ENCODE measurements at places on chromosomes 4 and X.

- no peak for DNase-seq
Observed at GRCh38 chr4:140603286-140603685, 34.5 kb upstream of the UCP1 start.

DNA sequence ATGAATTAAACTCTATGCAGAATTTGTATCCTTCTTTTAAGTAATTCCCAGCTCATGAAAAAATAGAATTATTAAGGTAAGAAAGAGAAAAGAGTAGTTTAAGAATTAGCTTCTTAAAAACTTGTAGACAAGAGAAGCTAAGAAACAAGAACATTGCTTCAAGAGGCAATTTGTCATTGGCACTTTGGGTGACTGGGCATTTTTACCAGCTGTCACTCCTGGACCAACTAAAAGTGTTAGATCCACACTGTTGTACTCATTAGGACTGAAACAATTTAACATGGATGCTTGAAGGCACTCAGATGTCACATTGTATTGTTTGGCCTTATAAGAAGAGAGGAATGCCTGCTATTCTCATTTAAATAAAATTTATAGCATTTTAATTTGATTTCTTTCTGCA lies 7.4 kb downstream of the COL25A1 start:
- DNase-seq: no peak

DNA sequence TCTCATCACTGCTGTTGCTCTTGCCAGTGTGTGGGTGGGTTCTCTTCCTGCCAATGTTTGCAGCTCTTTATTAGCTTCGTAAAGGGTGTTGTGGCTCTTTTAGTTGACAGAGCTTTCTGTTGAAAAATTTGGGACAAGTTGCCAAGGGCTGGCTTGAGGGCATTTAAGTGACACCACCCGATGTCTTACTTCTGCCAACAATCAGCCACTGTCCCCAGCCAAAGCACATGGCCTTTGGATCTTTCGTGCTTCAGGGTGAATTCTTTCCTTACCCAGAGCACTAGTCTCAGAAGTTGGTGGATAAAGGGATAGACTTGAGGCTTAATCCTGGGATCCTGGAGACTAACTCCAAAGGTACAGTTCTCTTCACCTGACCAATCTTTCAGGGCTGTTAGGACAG lies 113.6 kb downstream of the SOX3 start:
- no peak for DNase-seq

GRCh38 chr4:110849461-110849860 lies 226.6 kb upstream of the PITX2 start:
- DNase-seq: no peak

DNA sequence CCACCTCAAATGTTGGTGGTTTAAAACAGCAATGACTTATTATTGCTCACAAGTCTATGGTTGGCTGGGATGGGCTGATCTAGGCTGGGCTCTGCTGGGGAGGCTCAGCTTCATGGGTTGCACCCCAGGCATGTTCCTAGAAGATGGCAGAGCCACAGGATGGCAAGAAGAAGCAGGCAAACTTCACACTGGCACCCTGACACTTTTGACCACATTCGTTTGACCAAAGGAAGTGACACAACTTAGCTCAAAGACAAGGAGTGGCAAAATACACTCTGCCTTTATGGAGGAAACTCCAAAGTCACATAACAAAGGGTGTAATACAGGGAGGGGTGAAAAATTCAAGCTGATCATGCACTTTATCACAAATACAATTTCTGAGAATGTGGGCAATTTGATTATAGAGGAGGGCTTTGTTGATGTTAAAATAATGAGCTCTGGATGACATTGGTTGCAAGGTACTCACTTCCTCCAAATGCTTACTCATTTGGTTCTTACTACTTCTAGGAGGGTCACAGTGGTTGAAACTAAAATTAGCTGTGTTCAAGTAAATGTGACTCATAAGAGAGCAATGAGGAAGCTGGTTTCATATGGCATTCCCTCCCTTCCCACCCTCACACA lies 249.2 kb upstream of the RPS6KA3 start:
- DNase-seq: no peak

DNA sequence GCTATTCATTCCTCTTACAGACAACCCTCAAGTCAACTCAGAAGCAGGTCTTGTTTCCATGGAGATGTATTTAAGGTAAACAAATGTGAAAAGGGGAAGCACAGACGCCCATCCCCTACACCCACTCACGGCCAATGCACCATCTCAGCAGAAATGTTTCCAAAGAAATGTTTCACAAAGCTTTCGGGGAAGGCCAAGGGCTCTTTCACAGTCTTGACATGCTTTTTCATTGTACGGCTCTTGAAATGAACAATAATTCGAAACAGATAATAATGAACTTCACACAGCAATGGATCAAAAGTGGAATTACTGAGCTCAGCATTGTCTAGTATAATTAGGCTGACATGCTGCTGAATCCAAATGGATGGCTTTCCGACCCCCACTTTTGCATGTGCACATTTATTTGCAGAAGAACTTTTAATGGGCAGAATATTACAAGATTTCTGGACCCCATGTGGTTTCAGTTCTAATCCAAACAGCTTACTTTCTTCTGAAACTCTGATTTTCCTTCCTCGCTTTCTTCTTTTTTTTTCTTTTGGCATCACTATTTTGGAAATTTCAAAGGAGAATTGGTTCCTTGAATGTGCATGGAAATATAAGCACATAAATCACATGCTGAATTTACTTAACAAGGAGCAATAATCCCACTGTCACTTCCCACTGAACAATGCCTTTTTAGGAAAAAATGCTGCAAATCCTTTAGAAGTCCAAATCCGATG lies 160.9 kb downstream of the SMIM20 start:
- DNase-seq: no peak

DNA sequence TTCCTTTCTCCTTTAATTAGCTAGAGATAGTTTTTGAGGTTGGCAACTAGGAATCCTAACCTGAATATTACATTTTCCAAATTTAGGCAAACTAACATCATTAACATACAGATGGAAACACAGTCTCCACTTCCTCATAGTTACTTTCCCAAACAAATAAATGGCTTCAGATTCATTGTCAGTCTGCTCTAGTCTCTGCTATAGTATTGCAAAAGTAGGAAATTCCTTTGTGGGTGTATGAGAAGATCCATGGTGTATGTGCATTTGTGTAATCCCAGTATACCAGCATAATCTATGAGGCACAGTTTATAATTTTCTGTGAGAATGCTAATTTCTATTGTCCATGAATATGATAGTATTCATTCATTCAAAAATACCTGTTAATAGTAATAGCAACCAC lies 3.0 kb upstream of the NDP start:
- DNase-seq: no peak

GRCh38 chr4:139419388-139419914 lies 34.5 kb upstream of the RAB33B start:
- DNase-seq: peak; percentile 70

DNA sequence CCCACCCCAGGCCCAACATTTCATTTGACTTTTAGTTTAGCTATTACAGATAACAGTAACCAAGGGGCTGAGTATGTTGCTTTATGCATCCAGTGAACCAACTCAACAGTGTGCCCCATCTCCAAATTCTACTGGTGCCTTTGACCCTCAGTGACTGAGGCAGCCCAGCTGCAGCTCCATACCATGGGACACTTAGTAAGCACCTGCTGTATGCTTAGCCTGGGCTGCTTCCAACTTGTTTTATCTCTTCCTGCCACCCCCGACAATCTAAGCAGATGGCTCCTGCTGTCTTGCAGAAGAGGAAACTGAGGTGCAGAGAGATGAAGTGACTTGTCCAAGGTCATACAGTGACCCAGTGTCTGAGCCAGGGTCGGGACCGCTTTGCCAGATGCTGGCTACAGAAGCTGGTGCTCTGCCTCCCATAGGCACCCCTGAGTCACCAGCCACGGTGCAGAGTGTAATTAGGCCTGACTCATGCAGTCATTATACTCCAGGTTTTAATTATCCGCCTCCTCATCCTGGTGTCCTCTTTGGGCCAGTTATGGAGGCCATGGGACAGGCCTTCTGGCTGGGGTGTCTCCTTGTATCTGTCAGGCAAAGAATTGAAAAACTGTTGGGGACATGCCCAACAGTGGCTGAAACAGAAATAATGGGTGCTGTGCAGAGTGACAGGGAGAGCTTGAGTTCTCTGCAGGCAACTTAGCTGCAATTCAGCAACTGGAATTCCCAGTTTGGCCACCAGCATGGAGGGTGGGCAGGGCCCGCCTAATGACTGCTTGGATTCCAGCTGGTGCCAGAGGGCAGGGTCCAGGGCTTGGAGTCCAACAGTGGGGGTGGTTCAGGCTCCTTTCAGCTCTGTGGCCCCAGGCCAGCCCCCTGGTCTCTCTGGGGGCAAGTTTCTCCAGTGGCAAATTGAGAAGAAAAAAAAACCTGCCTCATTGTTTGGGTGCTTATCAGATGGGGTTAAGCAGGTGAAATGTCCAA lies 8.2 kb upstream of the GPR78 start:
- no peak for DNase-seq

- DNase-seq: no peak
Observed at GRCh38 chrX:97238632-97239031, 354.9 kb downstream of the RPA4 start.

- no peak for DNase-seq
Observed at GRCh38 chrX:18883961-18884765, 99.8 kb downstream of the PHKA2 start.

DNA sequence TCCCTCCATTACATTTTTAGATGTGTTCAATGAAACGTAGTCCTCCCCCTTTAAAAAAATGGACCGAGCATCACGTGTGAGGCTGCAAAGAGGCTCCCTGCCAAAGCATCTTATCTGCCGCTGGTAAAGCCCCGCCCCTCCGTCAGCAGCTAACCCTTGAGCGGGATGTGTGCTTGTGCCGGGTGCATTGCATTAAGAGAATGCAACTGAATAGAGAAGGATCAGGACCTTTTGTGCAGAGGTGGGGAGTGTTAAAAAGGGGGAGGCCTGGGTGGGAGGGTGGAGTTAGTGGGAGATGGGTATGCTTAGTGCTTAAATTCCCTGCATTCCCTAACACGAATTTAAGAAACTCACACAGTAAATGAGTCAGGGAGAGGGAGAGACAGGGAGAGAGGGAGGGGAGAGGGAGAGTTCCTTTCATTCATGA lies 66.0 kb downstream of the TBL1X start:
- DNase-seq: peak; percentile 88

GRCh38 chrX:42143866-42144592 lies 220.7 kb upstream of the CASK start:
- peak; percentile 78 for DNase-seq

DNA sequence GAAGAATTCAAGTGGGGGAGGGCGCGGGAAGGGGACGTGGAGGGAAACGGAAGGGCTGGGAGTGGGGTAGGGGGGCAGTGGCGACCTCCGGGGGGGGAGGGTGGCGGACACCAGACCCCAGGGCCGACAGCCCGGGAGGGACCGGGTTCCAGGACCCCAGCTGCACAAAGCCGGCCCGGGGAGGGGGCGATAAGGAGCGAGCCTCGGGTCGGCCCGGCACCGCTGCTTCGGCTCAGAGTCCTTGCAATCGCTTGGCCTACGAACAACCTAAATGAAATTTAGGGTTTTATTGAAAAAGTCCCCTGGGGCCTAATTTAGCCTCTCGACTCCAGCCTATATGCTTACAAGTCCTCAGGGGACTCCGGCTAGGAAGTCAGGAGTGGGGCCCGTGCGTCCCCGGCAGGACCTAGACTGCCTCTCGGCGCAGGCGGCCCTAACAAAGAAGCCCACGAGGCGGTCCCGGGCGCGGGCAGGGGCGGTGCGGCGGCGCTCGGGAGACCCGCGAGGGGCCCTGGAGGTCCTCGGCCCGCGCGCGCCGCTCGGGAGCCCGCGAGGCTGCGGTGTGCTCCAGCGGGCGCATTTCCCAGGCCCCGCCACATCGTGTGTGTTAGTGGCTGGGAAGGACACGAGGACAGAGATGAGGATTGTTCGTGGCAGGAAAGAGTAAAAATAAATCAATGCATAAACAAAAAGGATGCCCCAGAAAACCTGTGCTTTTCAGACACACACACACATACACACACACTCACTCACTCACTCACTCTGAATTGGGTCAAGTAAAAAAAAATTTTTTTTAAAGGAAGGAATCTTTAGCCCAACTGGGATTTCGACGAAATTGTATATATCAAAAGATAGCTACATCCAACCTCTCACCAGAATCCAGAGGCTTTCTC lies 70.0 kb downstream of the MGST2 start:
- peak; percentile 39 for DNase-seq

DNA sequence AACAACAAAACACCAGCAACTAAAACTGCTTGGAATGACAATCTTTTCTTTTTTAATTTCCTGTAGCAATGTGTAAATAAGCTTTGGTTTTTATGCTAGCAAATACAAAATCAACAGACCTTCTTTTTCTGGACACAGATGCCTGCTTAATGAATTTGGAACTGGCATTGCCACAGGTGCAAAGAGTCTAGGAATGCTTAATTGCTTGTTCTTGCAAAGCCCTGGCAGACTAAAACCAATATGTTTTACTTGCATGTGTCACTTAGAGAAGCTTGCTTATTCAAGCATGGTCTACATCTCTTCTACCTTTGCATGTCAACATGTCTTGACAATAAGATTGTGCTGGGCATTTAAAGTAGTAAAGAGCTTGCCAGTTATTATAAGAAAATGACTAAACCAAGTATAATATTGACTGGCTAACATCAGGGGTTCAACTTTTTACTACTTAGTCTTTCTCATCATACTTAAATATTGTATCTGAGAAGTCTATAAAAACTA lies 656.7 kb upstream of the NDST4 start:
- peak; percentile 5 for DNase-seq

DNA sequence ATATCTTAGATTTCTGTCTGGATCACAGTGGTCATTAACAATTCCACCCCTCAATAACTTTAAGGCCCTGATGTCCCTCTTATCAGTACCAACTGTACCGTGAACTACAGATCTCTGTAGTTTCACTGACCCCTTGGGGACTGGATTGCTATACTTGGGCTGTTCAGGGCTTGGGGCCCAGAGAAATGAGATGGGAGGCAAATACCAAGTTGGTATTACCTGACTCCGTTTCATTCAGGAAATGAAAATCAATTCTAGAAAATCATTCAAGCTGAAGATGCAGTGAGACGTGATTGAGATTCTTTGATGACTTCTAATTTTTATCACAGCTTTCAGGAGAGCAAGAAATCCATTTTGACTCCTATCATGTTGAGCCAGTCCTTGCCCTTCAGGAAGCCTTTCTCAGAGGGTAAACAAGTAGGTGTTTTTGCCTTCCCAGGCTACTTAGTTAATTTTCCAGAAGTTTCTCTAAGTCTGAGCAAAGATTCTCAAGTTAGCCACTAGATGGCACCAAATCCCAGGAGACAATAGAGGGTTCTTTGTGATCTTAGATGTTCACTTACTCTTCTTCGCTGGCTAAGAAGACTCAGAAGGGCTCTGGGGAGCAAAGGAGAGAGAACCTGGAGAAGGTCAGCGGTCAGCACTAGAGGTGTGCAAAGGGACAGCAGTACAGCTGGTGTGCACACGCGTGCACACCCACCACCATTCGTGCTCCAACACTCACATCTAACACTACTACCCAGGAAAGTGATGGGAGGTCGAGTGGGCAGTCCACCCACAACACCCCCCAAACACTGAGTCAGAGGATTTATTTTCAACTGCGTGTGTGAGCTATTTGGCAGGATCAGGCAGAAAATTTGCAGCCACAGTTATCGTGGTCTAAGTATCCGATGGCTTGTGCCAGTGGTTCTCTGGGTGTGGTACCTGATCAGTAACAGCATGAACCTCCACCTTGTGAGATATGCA lies 7.4 kb downstream of the HNRNPH2 start:
- peak; percentile 37 for DNase-seq

Measured in NCI-H2171 treated with DMSO at 0.1 percent for 48 hours (cell line).